ENCODE measurements at places on chromosomes 4 and X.

- DNase-seq = no peak
Observed at GRCh38 chr4:113173793-113174264, 124.4 kb downstream of the ANK2 start.

- DNase-seq = no peak
Observed at GRCh38 chr4:113677325-113677724, 84.2 kb downstream of the CAMK2D start.

- no peak for DNase-seq
Observed at GRCh38 chr4:129550281-129550785, 454.4 kb downstream of the C4orf33 start.

DNA sequence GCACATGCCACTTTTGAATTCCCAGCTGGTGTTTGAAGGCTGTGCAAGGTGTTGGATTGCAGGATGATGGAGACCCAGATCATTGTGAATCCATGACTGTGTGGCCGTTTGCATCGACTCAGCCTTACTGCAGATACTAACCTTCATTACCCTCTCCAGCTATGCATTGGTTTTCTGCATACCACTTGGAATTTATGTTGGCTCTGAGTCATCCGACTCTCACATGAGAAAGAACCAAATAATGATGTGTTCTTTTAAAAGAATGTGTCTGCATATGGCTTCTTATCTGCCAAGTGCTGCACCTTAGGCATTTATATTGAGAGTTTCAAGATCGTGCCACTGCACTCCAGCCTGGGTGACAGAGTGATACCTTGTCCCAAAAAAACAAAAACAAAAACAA is 106.7 kb upstream of the PRKX start:
- DNase-seq = no peak

DNA sequence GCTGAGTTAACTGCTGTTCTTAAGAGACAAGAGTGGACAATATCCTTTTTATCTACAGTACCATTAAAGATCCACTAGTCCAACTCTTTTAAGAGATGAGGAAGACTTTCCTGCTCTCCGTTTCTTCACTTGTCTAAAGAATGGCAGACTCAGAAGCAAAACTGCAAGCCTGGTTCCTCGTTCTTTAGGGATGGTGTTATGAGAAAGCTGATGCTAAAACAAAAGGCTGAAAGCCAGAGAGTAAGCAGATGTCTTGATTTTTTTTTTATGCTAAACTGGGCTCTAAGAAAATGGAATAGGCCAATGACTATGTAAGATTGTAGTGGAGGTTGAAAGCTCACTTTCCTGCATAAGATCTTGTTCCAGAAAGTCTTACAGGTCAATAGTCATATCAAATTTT is 78.1 kb downstream of the CNGA2 start:
- no peak for DNase-seq

DNA sequence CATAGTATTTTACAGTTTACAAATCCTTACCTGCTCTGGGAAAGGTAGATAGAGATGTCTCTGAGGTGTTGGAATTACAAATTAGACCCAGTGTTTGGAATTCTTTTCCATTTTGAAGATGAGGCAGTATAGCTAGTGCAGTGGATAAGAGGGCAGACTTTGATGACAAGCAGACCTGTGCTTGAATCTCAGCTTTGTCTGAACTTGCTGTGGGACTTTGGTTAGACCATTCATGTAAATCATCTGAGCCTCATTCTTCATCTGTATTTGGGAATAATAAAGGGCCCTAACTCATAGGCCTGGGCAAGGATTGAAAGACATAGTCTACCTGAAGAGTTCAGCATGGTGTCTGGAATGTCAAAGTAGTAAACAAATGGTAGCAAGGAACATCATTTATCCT is 77.2 kb upstream of the BOD1L1 start:
- no peak for DNase-seq

- no peak for DNase-seq
Observed at GRCh38 chrX:24235084-24235710, 78.7 kb downstream of the SUPT20HL2 start.

DNA sequence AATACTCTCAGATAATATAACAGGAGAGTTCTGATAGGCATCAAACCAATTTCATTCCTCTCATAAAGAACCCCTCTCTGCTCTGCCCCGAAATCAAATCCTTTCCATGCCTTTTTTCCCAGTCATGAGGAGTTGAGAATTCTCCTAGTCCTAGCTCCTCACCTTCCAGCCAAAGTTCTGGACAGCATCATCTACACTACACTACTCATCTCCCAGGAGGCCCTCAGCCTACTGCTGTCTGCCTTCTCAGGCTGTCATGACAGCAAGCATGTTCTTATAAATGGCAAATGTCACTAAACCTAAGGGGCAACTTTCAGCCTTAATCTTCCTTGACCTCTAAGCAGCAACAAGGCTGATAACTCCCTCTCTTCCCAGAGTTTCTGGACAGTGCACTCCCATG is 26.6 kb downstream of the MAPK10 start:
- no peak for DNase-seq

DNA sequence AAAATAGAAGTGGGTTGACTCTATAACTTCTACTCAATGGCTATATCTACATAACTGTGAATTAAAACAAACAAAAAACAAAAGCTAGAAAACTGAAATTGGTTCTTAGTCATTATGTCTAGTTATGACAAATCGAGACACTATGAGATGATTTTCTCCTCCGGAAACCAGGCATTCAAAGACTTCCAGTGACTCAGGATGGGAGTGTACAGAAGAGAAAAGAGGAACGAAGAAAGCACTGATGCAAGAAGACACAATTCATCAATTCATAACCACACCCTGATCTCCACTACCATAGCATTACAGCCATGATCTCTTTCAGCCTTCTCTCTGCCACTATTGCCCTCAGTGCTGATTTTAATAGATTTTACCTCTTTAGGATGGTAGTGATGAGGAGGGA is 253.6 kb downstream of the CBLL2 start:
- no peak for DNase-seq

- no peak for DNase-seq
Observed at GRCh38 chrX:107119283-107119682, 661 bp upstream of the RBM41 start.

GRCh38 chr4:172153719-172154118 is 340.5 kb downstream of the GALNTL6 start:
- no peak for DNase-seq

DNA sequence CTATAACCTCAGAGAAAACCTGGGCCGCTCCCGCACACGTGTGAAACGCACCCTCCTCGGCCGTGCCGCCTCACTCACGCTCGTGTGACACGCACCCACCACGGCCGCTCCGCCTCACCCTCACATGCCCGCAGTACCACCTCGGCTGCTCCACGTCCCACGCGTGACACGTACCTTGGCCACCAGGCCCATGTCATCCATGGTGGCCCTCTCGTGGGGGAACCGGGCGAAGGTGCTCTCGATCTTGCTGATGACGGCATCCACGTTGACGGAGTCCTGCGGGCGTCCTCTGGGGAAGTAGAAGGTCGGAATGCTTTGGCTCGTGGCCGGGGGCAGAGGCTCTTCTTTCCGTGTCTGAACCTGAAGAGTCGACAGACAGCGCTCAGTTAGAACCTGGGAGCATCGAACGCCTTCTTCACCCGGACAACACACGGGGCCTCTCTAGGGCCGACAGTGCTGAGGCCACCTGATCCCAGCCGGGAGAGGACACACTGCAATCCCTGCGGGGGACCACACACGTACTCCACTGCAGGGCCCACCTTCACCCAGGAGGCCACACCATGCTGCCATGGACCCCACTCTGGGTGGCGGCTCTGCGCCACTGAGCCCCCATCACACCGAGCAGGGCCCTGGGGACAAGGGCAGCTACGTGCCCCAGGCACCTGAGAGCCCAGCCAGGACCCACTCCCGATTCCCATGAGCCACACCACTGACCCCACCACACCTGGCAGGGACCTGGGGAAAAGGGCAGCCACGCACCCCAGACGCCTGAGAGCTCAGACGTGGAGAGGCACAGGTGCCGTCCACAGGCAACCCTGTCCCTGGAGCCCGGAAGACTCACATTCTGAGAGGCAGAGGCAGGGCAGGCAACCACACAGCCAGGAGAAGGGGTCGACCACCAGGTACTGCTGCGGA is 25.2 kb downstream of the PPP2R3B start:
- no peak for DNase-seq

GRCh38 chr4:32689518-32689917 is 1969.3 kb downstream of the PCDH7 start:
- DNase-seq = no peak

DNA sequence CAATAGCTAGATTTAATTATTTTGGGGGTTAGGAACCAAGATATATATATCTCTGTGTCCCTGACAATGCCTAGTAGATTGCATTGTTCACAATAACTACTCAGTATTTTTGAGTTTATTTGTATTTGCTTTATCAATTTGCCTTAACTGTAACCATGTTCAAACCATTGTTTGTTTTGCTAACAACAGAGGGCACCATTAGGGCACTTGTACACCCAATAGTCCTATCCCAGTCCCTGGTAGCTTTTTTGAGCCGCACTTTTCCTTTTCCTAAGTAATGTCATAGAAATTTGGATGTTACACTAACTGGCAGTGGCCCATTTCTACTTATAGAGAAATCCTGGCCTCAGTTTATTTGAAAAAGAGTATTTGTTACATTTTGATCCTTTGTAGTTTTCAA is 575 bp upstream of the KLHL5 start:
- no peak for DNase-seq

GRCh38 chr4:101707596-101707995 is 82.9 kb upstream of the BANK1 start:
- no peak for DNase-seq

GRCh38 chr4:158847535-158847934 is 78.7 kb downstream of the FNIP2 start:
- no peak for DNase-seq

DNA sequence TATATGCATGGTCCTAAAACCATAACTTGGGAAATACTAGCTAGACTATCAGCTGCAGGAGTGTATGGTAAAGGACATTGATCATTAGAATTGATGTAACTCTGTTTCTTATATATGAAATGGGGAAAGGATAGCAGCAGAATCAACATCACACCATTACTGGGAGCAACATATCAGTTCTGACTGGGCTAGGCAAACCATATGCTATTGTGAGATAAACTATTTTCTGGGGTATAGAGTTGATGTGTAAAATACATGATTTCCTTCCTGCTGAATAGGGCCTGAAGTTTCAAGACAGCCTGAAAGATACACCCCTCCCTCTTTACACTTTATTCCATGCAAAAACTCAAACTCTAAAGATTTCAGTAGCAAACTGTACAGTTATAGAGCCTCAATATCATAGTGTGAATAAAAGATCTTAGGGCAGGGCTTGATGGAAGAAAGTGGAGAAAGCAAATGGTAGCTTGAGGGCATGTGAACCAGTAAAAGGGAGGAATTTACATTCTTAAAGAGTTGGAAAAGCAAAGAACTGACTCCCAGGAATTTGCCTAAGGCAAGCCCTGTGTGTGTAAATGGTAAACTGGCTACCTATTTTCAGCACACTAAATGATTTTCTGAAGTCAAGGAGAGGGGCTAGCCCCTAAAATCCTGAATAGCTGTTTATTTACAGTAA is 404.1 kb downstream of the MAPK10 start:
- DNase-seq = no peak

DNA sequence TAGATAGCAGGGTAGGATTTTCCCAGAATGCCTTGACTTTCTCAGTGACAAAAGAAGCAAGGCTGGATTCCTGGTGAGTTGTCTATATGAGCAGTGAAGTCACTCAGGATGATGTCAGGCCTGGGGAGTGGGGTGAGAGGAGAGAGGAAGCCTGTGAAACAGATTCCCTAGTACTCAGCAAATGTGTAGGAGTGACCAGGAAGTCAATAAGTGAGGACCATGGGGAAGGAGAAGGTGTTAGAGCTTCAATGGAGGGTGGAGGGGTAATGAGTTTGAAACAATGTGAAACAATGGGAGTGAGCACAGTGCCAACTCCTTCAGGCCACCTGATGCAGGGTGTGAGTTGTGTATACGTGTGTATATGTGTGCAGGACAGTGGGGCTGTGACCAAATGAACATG is 2.4 kb upstream of the SLC9A6 start:
- no peak for DNase-seq

DNA sequence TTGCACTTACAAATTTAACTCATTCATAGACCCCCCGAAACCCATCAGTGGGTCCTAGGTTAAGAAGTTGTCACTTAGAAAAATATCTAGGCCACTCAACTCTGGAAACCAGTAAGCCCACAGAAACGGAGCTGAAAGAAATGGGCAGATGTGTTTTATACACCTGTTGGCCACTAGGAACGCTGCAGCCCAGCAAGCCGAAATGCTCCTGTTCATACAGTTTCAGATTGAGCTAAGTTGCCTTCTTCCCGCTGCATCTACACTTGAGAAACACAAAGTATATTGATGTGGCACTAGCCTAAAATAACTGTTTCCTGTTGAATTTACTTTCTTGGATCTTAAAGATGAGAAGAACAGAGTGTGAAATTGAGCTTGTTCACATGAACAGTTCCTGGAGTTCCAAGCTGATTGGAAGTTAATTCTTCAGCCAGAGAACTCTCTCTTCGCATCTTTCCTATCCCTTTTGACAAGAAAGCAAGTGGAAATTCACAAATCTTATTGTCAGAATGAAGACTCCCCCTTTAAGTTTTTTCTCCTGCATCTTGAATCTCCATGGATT is 174.1 kb downstream of the RBMX2 start:
- peak; percentile 21 for DNase-seq

DNA sequence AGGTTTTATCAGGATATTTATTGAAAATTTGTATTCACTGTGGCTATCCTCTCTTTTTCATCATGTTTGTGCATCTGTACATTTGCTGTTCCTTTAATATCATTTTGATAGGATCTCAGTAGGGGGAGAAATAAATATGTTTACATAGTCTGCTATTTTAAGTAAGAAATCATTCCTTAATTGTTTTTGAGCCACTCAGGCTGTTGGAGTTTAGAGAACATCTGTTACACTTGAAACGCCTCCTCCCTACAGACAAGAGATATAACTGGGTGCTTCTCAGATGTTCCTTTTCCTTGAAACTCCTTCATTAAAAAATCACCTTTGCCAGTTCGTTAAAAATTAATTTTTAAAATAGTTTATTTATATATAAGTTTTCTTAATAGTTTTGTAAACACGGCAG is 59.4 kb downstream of the QRFPR start:
- DNase-seq = no peak

DNA sequence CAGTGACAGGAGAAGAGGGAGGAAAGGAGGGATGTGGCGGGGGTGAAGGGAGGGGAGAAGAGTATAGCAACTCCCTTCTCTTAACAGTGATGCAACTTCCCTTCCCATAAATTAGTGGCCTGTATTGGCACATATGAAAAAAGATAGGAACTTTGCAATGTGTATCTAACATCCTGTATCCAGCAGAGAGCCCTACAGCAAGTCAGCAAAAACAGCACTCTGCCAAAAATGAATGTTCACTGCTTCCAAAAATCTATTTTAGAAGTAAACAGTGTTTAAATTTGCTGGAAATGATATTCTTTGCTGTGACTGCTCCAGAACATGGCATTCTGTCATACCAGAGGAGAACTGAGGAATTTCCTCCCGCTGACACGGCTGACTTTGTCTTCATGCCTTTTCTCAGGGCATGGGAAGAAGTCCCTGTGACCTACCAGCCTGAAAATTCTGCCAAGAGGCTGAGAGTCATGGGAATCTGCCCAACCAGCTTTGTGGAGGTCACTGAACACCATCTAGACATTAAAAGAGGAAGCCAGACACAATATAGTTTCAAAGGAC is 343.4 kb upstream of the RASGEF1B start:
- DNase-seq = no peak

All from NCI-H526 treated with DMSO at 0.1 percent for 48 hours (cell line).